ENCODE measurements at places on chromosomes 4 and X.

- H3K27me3 ChIP-seq: no peaks in the 10 kb centered on the region
- no peaks in the 10 kb centered on the region for H3K36me3 ChIP-seq
- no peak overlapping the region for H3K27ac ChIP-seq
- no peak overlapping the region for H3K4me3 ChIP-seq
Observed at GRCh38 chr4:548976-549375, 27.1 kb downstream of the TMEM271 start.

DNA sequence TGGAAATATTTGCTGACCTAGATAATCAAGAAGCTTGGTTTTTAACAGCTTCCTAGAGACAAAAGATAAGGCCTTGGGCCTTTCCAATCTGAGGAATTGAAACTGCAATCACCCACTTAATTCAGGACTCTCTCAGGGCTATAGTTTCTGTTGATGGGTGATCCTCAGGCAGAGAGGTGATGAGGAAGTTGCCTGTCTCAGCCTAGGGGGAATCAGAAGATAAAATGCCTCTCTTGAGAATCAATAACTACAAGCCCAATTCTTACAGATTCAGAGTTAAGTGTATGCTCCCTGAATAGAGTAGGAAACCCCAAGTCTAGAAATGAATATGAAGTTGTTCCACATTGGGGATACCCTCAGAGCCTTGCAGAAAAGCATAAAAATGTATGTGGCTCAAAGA, 45.5 kb downstream of the NFKB1 start:
- DNase-seq: no peak
- no peaks in the 10 kb centered on the region for H3K27me3 ChIP-seq
- no peaks in the 10 kb centered on the region for H3K4me1 ChIP-seq
- no peak overlapping the region for H3K4me3 ChIP-seq

GRCh38 chr4:102500352-102500695, 835 bp upstream of the NFKB1 start:
- H3K4me3 ChIP-seq: no peak overlapping the region
- no peaks in the 10 kb centered on the region for H3K4me1 ChIP-seq
- DNase-seq: no peak
- no peaks in the 10 kb centered on the region for H3K27me3 ChIP-seq
- H3K36me3 ChIP-seq: no peaks in the 10 kb centered on the region
- H3K27ac ChIP-seq: no peak overlapping the region

- no peaks in the 10 kb centered on the region for H3K4me1 ChIP-seq
- H3K27ac ChIP-seq: no peak overlapping the region
- no peaks in the 10 kb centered on the region for H3K27me3 ChIP-seq
- H3K4me3 ChIP-seq: no peak overlapping the region
Observed at GRCh38 chrX:9383655-9384054, 81.2 kb upstream of the TBL1X start.

- no peaks in the 10 kb centered on the region for H3K36me3 ChIP-seq
- H3K4me3 ChIP-seq: no peak overlapping the region
- no peak for DNase-seq
- no peaks in the 10 kb centered on the region for H3K4me1 ChIP-seq
Observed at GRCh38 chr4:117965622-117966021, 68.7 kb upstream of the NDST3 start.

DNA sequence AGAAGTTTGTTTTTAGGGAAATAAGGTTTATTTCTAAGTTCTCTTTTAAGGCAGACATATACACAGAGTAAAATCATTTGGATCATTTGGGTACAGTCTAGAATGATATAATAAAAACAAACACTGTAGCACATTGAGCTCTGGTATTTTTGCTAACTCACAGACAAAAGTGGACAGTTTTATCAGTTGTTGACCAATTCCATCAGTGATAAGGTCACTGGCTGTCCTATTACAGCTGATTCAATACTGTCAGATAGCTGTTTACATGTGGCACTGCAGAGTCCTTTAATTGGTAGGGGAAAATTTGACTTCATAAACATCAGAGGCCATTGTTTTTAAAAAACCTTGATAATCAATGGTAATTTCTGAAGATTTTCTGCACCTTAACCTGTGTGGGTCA, 3.5 kb downstream of the IBSP start:
- H3K4me3 ChIP-seq: no peak overlapping the region
- no peaks in the 10 kb centered on the region for H3K36me3 ChIP-seq
- H3K4me1 ChIP-seq: no peaks in the 10 kb centered on the region
- no peak for DNase-seq
- H3K27me3 ChIP-seq: no peaks in the 10 kb centered on the region
- no peak overlapping the region for H3K27ac ChIP-seq

DNA sequence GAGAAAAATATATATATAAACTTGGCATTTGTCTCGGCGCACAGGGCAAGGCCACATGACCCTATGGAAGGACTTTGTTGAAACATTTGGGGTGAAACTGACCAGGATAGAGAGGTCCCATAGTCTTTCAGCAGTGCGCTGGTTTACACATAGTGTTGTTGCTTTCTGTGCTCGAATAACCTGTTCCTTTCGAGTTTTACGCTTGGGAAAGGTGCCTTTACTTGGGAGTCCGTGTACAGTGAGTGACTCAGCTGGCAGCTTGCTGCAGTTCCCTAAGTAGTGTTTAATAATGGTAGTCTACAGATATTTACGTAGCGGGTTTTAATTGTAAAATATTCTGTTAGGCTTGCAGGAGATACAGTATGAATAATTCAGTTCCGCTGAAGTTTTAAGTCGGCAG, 578 bp downstream of the APOOL start:
- H3K4me3 ChIP-seq: peak overlapping the region; percentile 82
- H3K27me3 ChIP-seq: no peaks in the 10 kb centered on the region
- no peaks in the 10 kb centered on the region for H3K4me1 ChIP-seq
- no peaks in the 10 kb centered on the region for H3K36me3 ChIP-seq
- DNase-seq: peak; percentile 19

DNA sequence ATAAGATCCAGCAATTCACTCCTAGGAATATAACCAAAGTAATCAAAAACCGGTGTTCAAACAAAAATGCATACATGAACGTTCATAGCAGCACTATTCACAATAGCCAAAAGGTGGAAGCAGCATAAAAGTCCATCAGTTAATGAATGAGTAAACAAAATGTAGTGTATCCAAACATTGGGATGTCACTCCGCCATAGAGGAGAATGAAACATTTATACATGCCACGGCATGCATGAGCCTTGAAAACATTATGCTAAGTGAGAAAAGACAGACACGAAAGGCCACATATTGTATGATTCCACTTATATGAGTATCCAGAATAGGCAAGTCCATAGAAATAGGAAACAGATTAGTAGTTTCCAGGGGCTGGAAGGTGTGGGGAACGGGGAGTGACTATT, 11.0 kb upstream of the PDLIM3 start:
- H3K36me3 ChIP-seq: no peaks in the 10 kb centered on the region
- no peak overlapping the region for H3K27ac ChIP-seq

DNA sequence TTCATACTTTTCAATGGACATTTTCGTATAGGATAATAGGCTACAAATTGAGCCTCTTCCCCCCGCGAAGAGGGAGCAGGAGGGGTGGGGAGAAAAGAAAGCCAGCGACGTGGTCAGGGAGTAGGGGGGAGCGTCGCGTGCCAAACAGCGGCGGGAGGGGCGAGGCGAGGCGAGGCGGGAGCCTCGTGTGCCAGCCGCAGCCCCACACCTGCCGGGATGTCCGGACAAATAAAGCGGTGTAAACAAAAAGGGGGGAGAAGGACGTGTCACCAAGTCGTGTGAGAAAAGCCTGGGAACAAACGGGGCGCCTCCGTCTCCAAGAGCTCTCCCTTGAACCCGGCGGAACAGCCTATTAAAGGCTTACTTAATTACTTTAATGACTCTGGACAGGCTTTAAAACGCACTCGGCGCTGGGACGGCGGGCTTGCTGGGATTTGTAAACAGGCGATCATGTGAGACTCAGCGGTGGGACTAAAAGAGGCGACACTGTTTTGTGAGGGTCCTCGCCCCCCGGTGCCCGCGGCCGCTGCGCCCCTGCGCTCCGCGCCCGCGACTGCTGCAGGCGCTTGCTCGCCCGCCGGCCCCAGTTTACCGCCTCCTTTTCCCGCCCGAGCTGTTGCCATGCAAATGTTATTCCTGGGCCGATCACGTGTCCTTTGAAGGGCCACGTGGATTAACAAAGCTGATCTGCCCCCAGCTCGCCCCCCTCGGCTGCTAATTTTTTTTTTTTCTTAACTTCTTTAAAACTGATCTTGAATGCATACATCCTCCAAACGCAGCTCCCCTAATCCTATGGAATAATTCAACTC, at the start of gene HELT:
Gene HELT, plus strand, starts transcription at position 527 of the 809 bp plus-strand sequence. CDS start 439 bp downstream, outside the sequence.
- H3K4me3 ChIP-seq: no peak within 1 kb of the TSS
- DNase-seq: no peak
- H3K36me3 ChIP-seq: no peaks in the 10 kb centered on the region
- H3K27me3 ChIP-seq: peaks cover 94% of the 10 kb centered on the region
- no peak within 1 kb of the TSS for H3K27ac ChIP-seq
- peaks cover 9% of the 10 kb centered on the region for H3K4me1 ChIP-seq

- H3K27ac ChIP-seq: no peak overlapping the region
- H3K4me1 ChIP-seq: no peaks in the 10 kb centered on the region
- H3K27me3 ChIP-seq: no peaks in the 10 kb centered on the region
- H3K4me3 ChIP-seq: no peak overlapping the region
- no peak for DNase-seq
- H3K36me3 ChIP-seq: no peaks in the 10 kb centered on the region
Observed at GRCh38 chrX:30570505-30570904, 7.1 kb downstream of the TASL start.

- H3K27me3 ChIP-seq: no peaks in the 10 kb centered on the region
- H3K4me1 ChIP-seq: no peaks in the 10 kb centered on the region
- no peak overlapping the region for H3K27ac ChIP-seq
- DNase-seq: no peak
Observed at GRCh38 chr4:129353490-129353889, 257.5 kb downstream of the C4orf33 start.

GRCh38 chr4:65580551-65580950, 89.7 kb downstream of the EPHA5 start:
- H3K4me1 ChIP-seq: no peaks in the 10 kb centered on the region
- H3K27ac ChIP-seq: no peak overlapping the region
- no peaks in the 10 kb centered on the region for H3K27me3 ChIP-seq
- no peaks in the 10 kb centered on the region for H3K36me3 ChIP-seq
- no peak for DNase-seq
- no peak overlapping the region for H3K4me3 ChIP-seq

GRCh38 chr4:183987987-183988392, 82.9 kb downstream of the STOX2 start:
- peak; percentile 89 for DNase-seq
- H3K4me3 ChIP-seq: no peak overlapping the region
- H3K4me1 ChIP-seq: peaks cover 11% of the 10 kb centered on the region
- H3K27ac ChIP-seq: peak overlapping the region; percentile 71
- no peaks in the 10 kb centered on the region for H3K27me3 ChIP-seq

DNA sequence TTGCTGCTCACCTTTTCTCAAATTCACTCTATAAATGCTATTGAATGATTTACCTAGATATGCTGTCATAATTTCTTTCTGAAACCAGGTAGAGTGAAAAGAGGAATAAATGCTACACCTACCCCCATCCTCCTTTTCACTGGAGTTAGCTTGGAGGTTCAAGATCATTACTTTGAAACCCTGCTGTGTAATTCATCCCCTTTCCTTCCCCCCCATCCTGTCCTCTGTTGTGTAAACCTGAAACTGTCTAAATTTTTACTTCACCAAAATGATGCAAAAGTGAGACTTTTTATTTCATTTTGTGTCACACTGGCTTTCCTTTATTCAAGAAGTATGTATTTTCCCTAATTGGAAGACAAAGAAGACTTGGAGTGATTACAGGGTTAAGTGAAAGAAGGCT, 5.4 kb downstream of the ZCCHC18 start:
- H3K4me3 ChIP-seq: no peak overlapping the region
- no peak overlapping the region for H3K27ac ChIP-seq
- DNase-seq: no peak
- H3K4me1 ChIP-seq: peaks cover 2% of the 10 kb centered on the region
- H3K27me3 ChIP-seq: no peaks in the 10 kb centered on the region

GRCh38 chr4:41504167-41504818, 33.7 kb upstream of the LIMCH1 start:
- DNase-seq: no peak
- no peaks in the 10 kb centered on the region for H3K27me3 ChIP-seq
- no peak overlapping the region for H3K4me3 ChIP-seq
- H3K27ac ChIP-seq: no peak overlapping the region
- H3K36me3 ChIP-seq: no peaks in the 10 kb centered on the region

DNA sequence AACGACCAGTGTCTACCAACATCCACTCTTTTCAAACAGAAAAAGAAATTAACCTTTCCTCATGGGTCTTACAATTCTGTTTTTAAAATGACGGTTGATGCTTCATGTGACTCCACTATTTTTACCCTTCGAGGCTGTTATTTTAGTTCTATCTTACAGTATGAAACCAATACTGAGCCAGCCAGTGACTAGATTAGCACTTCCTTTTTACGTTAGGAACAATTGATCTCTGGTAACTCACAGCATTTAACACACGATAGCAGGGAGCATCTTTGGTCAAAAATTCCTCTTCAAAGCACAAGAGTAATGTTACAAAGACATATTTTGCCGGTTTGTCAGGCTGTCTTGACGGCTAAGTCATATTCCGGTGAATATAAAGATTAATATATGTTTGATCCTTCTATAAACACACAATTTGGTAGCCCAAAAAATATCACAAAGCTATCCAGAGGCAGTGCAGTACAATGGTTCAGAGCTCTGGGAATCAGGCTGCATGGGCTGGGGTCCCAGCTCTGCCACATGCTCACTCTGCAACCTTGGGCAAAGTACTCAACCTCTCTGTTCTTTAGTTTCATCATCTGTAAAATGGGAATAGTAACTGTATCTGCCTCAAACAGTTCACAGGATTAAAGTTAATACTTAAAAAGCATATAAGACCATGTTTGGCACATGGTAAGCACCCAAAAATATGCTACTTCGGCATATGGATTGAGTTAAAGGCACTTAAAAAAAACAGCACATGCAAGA, 62.9 kb upstream of the TXK start:
- H3K36me3 ChIP-seq: no peaks in the 10 kb centered on the region
- no peak overlapping the region for H3K27ac ChIP-seq
- no peaks in the 10 kb centered on the region for H3K27me3 ChIP-seq
- H3K4me3 ChIP-seq: no peak overlapping the region
- no peaks in the 10 kb centered on the region for H3K4me1 ChIP-seq

- H3K27ac ChIP-seq: no peak overlapping the region
- H3K36me3 ChIP-seq: no peaks in the 10 kb centered on the region
- H3K27me3 ChIP-seq: no peaks in the 10 kb centered on the region
- no peaks in the 10 kb centered on the region for H3K4me1 ChIP-seq
- DNase-seq: peak; percentile 40
- no peak overlapping the region for H3K4me3 ChIP-seq
Observed at GRCh38 chrX:38437093-38437492, 84.7 kb downstream of the OTC start.

GRCh38 chr4:86497980-86498862, 95.9 kb upstream of the PTPN13 start:
- no peak overlapping the region for H3K27ac ChIP-seq
- no peak overlapping the region for H3K4me3 ChIP-seq
- H3K36me3 ChIP-seq: no peaks in the 10 kb centered on the region
- H3K27me3 ChIP-seq: no peaks in the 10 kb centered on the region
- H3K4me1 ChIP-seq: peaks cover 4% of the 10 kb centered on the region

GRCh38 chrX:2897311-2897689, 31.8 kb downstream of the ARSD start:
- H3K4me3 ChIP-seq: no peak overlapping the region
- H3K27me3 ChIP-seq: no peaks in the 10 kb centered on the region
- H3K4me1 ChIP-seq: peaks cover 20% of the 10 kb centered on the region
- peak overlapping the region; percentile 93 for H3K27ac ChIP-seq
- DNase-seq: no peak
- H3K36me3 ChIP-seq: no peaks in the 10 kb centered on the region

All from trophoblast cell (in vitro differentiated cells and primary cell).